NCI-H774 (cell line): ENCODE measurements at places on chromosomes 3 and 15.

- no peak for DNase-seq
These were observed 55.4 kb downstream of the ATP13A4 start for GRCh38 chr3:193499136-193499770.

DNA sequence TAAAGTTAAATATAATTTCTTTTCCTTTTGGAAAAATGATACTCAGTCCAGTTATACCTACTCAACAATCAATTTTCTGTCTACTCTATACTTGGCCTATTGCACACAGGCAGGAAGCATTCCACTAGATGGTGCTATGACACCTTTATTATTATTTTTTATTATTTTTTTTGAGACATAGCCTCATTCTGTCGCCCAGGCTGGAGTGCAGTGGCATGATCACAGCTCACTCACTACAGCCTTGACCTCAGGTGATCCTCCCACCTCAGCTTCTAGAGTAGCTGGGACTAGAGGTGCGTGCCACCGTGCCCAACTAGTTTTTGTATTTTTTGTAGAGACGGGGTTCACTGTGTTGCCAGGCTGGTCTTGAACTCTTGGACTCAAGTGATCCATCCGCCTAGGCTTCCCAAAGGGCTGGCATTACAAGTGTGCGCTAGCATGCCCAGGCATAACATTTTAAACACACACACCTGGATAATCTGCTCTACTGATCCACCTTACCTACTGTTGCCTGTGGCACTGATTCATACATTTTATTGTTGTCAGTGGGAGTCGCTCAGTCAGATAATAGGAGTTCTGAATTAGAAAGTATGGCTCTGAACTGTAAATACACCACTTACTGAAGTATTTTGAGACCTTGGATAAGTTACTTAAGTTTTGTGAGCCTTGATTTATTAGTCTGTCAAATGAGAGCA lies 56.2 kb downstream of the EIF3J start:
- no peak for DNase-seq

- DNase-seq = no peak
These were observed 19.9 kb downstream of the ITPR1 start for GRCh38 chr3:4512895-4513616.

GRCh38 chr15:100958326-100959065 lies 39.3 kb downstream of the LRRK1 start:
- DNase-seq = no peak

GRCh38 chr3:116929505-116930222 lies 220.1 kb downstream of the TUSC7 start:
- no peak for DNase-seq

DNA sequence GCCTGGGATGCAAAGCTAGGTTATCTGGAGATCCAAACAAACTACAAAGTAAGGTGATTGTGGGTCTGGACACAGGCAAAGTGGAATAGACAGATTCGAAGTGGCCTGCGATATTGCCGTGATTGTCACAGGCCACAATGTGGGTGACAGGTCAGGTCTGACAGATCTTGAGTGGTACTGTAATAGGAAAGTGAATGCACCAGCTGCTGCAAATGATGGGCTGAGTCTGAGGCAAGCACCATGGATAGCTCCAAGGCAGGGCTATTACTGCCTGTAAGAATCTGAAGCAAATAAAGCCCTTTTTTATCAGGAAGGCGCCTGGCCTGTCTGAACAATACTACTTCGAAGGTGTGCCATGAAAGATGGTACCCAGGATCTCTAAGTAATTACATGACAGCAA lies 10.0 kb downstream of the ARMC8 start:
- DNase-seq = no peak

- no peak for DNase-seq
These were observed 101.8 kb downstream of the NFKBIZ start for GRCh38 chr3:101950985-101951733.

- DNase-seq = no peak
These were observed 98.5 kb upstream of the ROBO2 start for GRCh38 chr3:76941376-76941775.

DNA sequence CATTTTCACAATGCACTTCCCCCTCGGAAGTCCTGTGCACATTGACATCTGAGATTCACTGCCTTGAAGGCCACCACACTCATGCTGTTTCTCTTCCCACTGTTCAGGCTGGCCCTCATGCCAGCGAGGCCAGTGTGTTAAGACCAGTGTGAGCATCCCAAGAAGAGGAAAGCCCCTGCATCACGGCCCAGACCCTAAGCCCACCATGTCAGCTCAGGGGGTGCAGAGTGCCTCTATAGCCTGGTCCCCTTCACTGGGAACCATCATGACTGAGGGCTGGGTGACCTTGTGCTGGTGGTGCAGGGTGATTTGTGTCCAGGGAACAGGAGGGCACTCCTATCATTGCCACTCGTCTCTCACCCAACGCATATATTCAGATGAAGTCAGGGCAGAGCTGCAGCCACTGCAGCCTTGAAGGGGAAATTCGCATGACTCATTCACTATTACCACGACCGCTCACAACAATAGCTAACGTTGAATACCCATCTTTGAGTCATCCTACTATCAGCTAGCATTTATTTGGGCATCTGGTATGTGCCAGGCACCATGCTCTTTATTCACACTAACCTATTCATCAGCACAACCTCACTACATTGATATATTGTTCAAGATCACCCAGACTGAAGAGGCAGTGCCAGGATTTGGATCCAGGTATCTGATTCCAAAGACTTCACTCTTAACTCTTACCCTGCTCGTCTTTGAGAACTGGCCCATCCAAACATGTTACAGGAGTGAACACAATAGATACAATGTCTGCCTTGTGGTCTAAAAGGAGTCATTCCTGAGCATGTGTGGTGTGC lies 58.8 kb upstream of the SLC6A11 start:
- no peak for DNase-seq

DNA sequence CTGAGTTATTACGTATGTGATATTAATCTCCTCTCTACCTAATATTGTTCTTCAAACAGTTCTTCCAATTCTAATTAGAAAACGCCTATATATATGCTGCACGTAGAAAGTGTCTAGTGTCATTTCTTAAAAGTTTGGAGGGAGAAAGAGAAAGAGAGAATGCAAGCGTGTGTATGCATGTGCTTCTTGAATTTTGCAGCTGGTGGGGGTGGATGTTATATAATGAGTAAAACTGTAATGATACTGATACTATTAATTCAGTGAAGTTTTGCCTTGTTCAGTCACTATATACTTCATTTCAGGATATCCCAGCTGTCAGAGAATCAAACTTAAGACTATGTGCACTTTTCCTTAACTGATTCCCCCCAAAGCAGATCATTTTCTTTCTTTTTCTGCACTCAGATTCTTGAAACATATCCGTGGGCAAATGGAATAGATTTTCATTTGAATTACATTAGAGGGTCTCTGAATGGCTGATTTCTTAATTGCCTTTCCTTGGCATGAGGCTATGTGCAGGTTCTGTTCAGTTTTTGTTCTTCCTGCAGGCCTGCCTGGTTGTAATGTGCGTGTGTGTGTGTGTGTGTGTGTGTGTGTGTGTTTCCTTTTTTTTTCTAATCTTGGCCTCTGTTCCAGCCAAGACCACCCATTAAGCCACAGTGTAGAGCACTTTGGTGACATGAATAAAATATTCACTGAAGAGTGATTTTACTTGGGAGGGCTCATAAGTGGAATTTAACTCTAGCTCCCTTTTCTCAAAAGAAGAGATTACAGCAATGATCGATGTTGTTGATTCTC lies 617.5 kb downstream of the RBMS3 start:
- DNase-seq = no peak

- no peak for DNase-seq
These were observed 30.3 kb upstream of the ZNF385D start for GRCh38 chr3:21781355-21781754.

GRCh38 chr15:90291679-90292356 lies 26.3 kb downstream of the NGRN start:
- DNase-seq = peak; percentile 66

GRCh38 chr15:90557186-90558084 lies 27.7 kb downstream of the CRTC3 start:
- DNase-seq = no peak

DNA sequence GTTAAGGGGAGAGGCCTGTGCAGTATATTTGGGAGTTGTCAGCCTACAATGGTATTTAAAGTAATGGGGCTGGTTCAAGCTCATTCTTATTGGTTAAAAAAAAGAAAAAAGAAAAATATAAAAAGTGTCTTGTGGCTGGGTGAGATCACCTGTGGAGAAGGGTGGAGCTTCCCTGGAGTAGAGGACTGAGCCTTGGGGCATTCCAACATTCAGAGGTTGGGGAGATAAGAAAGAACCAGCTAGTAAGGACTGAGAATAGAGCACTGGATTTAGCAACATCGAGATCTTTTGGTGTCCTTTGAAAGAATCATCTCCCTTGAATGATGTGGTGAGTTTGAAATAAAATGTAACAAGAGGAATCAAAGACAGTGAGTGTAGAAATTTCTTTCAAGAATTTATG lies 5.2 kb downstream of the SLC49A4 start:
- no peak for DNase-seq

DNA sequence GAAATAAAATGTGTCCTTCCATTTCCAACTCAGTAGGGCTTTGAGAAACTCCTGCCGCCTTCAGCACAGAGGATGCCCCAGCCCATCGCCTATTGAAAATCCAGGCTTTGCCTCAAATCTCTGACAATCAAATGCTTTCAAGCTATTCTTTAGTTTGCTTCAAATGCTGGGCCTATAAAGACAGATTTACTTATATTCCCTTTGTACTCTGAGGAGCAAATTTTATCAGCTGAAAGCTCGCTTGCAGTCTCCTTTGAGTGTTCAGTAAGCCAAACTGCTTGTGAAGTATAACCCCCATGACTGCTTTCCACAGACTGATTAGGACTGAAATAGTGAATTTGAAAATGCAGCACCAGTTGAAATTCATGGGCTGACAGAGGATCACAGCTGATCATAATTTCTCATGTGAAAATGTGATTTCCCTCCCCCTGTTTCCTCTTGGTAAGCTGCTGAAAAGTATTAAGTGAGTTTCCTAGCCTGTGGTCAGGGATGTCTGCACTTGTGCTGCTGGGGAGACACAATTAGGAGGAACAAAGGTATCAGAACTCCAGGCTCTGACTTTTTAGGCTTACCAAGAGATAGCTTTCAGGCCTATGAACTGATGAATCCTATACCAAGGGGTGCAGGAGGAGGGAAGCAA lies 563.4 kb upstream of the TGFBR2 start:
- DNase-seq = no peak

DNA sequence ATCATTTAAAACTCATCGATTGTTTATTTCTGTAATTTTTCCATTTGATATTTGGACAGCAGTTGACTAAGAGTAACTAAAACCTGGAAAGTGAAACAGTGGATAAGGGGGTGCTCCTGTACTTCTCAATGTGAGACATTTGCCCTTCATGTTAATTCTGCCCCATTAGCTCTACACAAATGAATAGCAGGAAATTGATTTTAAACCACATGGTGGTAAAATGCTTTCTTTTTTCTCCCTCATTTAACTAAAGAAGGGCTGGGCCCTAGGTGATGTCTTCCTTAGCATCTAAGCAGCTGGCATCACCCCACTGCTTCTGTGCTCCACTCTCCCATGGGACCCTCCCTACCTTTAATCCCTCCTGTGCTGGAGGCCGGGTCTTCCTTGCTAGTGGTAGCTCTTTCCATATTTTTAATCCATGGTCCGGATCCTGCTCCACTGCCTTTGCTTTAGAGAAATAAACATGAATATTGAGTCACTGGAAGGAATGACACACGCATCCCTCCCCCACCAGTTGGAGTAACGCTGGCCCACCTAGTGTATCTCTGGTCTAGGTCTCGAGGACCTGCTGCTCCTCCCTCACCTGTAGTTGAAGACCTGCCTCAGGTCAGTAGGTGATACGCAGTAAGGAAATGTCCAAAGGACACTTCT lies 30.2 kb upstream of the LAMP3 start:
- no peak for DNase-seq

GRCh38 chr3:174170248-174170647 lies 688.9 kb upstream of the NAALADL2 start:
- no peak for DNase-seq

GRCh38 chr3:9347887-9348286 lies 15.0 kb upstream of the THUMPD3 start:
- no peak for DNase-seq

- no peak for DNase-seq
These were observed 187.5 kb downstream of the SPATA16 start for GRCh38 chr3:172953571-172953970.

DNA sequence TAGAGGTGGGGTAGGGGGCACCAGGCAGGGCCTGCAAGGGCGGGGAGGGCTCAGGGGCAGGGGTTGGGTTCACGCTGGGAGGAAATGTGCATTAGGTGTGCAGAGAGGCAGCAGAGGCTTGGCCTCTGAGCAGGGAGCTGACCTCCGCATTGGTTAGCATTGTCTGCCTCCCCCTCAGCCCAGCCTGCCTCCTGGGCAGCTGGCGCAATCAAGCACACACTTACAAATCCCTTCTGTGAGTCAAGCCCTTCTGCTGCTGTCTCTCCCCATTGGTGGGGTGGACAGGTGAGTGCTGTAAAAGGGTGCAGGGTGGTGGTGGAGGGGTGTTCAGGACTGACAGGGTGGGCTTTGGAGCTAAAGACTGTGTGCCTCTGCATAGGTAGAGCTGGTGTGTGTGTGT lies 9.3 kb downstream of the LOXL1 start:
- DNase-seq = peak; percentile 3
